ENCODE measurements at places on chromosomes 6 and 20.

- DNase-seq = peak; percentile 3
Observed at GRCh38 chr6:29014729-29015608, 9.9 kb upstream of the ZNF311 start.

DNA sequence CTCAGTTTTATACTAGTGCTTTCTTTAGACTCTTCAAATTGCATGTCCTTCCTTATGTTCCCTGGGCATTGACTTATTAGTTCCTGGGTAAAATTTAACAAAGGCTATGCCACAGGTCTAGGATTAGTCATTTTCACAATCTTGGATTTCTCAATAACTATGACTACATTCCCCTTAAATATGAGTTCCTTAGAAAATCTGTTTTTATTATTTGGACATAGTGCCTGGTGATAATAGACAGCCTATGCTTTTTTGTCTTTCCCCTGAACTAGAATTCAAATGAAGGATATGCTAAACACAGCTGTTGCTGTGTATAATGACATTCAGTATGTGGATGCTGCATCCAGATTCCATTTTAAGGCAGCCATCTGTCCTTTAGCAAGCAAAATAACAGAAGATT lies 1252.8 kb upstream of the GJE1 start:
- peak; percentile 72 for DNase-seq

GRCh38 chr6:9933677-9934076 lies 481.2 kb downstream of the TFAP2A start:
- DNase-seq = peak; percentile 12

DNA sequence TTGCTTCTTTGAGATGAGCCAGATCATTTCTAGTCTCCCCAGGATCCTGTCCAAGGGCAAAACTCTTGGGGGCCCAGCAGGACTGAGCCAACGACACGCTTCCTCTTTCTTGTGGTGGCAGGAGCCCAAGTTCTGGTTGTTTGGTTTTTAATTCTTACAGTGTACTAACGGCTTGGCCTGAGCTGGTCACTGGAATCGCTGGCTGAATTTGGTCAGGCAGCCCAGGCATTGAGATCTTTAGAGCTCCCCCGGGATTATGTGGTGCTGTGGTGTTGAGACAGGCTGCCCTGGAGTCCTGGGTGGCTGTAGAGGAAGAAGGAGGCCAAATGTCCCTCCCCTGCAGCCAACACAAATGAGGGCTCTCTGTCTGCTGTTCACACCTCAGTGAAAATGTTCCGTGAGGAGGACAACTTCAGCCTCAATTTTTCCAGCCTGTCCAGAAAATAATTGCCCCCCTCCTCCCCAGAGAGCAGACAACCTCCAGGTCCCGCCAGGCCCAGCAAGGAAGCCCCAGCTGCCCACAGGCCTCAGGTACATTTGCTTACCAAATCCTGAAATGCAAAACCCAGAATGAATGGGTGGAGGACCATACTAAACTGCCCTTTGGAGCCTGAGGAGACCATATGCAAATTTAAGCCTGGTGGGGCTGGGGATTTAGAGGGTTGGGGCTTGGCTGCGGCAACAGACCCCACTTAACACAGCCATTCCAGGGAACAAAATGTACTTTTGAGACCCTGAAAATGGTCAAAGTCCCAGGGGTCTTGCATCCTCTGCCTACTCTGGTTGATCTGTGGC lies 23.6 kb downstream of the BNIP5 start:
- DNase-seq = no peak

DNA sequence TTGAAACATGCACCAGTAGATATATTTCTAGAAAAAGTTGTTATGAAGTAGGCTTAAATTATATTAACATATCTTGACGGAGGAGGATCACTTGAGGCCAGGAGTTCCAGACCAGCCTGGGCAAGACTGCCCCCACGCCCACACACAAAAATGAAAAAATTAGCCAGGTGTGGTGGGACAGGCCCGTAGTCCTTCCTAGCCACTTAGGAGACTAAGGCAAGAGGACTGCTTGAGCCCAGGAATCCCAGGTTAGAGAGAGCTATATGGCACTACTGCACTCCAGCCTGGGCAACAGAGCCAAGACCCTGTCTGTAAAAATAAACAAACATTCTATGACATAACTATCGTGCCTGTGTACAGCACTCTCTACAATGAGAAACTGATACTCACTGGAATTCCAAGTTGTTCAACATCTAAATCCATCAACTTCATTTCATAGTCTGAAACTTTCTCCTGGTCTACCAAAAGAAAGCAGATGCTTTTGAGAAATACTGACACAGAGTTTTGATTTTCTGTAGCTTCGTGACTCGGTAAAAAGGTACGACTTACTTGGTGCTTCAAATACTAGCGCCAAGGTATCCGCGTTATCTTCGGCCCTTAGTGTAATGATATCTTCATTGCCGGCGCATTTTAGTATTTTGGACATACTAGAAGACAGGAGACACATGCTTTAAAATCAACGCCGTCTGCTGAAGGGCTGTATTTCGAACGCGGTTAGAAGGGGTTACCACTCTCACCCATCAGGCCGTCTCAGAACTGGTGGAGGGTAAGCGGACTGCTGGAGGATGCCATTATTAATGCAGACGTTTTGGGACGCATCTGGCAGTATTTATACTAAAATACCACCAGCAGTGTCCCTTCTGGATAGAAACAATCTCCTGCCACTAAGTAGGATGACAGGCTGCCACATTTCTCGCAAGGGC lies 1.3 kb downstream of the PCNA start:
- DNase-seq = no peak

- DNase-seq = no peak
Observed at GRCh38 chr6:44561060-44561623, 173.6 kb downstream of the CDC5L start.

GRCh38 chr6:71364889-71365542 lies 76.4 kb downstream of the OGFRL1 start:
- DNase-seq = no peak

GRCh38 chr6:15480525-15480924 lies 182.3 kb downstream of the DTNBP1 start:
- no peak for DNase-seq

- no peak for DNase-seq
Observed at GRCh38 chr6:37731888-37732287, 34.2 kb upstream of the MDGA1 start.

- DNase-seq = no peak
Observed at GRCh38 chr6:15614277-15614676, 48.6 kb downstream of the DTNBP1 start.

DNA sequence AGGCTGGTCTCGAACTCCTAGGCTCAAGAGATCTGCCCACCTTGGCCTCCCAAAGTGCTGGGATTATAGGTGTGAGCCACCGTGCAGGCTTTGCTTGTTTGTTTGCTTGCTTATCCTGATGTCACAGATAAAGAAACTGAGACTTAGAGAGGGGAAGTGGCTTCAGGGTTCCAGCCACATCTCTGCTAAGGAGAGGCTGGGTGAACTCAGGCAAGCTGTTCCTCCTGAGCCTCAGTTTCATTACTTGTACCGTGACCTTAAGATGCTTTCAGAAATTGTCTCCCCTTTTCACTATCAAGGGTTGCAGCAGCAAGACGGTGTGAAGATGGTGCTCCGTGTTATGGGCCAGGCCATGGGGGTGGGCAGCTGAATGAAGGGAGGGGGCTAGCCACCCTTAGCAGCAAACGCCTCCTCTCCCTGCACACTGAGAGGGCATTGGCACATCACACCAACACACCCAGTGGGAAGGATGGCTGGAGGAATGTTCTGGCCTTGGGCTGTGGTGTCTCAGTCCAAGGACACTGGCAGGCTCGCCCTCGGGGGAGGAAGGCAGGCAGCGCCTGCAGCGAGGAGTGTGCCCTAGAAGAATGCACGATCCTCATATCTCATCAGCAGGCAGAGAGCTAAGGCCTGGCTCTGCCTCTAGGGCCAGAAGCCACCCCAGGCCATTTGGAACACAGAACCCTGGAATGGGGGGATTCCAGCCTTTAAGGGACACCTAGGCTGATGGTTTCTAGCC lies 48.2 kb upstream of the TLDC2 start:
- DNase-seq = peak; percentile 38

Measured in AG10803 (cell line).